ENCODE measurements at places on chromosomes 16 and 17. TPM values are rescaled to one million over a fixed set of nuclear protein-coding genes. Genes with fewer than 3 reads are reported as not detected.

The HAS3 gene
- total RNA-seq, result 0.38 TPM

The USP22 gene
- 149 TPM for total RNA-seq

The PYDC1 gene
- not detected for total RNA-seq

The CACNB1 gene
- 24.0 TPM for total RNA-seq

The CKLF gene
- 183 TPM for total RNA-seq

The TVP23A gene
- not detected for total RNA-seq
